ENCODE measurements at places on chromosomes 7 and 10.

DNA sequence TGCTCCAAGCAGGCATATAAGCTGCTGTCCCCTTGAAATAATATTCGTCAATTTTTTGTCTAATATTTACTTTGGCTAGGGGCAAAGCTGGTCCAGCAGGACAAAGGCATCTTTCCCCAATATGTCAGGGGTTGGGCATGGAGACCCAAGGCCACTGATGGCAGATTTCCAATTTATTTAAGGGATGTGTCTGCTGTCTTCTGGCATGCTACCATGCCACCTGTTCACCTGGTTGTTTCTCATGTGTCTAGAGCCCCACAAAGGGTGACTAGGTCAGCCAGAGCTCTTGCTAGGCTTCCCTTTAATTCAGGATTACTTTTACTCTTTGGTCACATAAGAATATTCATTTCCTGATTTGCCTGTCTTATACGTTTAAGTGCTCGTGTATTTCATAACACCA lies 22.1 kb upstream of the SYPL1 start:
- no peak for DNase-seq

DNA sequence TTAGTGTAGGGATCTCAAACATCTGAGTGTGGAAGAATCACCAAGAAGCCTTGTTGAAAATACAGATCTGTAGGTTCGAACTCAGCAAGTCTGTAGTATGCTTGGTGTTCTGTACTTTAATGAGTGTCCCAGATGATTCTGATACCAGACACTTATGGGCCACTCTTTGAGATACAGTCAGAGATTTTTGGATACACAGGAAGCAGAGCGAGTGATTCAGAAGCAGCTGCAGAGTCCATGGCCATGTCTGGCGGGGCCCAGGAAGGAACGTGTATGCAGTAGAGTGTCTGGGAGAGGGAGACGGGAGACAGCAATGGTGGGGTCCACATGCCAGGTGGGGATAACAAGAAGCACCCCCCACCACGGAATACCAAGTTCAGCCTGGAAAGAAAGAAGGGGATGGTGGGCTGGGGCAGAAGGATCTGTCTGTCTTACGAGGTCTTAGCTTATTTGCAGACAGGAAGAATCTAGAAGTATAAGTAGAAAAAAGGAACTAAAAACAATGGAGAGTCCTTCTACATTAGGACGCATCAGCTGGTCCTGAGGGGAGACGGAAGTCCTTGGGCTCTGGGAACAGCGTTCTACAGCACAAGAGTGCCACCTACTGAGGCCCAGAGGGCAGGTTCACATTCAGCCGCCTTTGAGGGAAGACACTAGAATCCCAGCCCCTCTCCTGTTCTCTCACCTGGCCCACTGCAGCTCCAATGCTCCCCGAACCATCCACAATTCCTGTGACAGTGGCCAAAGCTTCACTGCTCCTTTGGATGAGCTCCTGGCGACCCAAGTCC lies 55.4 kb downstream of the SLC37A3 start:
- peak; percentile 43 for DNase-seq

DNA sequence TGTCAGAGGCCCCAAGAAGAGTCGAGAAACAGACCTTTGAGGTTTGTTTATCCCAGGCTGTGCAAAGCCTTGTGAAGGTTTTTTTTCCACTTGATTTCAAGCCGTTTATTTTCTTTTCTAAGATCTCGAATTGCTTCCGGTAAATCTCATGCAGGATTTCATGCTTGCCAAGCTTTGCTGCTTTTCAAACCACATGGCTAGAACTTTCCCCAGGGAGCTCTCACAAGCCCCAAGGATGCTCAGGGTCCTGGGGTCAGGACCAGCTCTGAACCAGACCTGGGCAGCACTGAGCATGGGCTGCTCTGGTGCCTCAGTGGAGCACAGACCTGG lies 48.0 kb upstream of the AQP1 start:
- DNase-seq: no peak

- no peak for DNase-seq
Measured at GRCh38 chr7:37557571-37558209, 109.0 kb upstream of the ELMO1 start.

- DNase-seq: no peak
Measured at GRCh38 chr10:123808906-123809305, 82.7 kb downstream of the CPXM2 start.

Data from NCI-H2227 treated with DMSO at 0.1 percent for 48 hours (cell line).